ENCODE measurements at places on chromosomes 2 and 18.

DNA sequence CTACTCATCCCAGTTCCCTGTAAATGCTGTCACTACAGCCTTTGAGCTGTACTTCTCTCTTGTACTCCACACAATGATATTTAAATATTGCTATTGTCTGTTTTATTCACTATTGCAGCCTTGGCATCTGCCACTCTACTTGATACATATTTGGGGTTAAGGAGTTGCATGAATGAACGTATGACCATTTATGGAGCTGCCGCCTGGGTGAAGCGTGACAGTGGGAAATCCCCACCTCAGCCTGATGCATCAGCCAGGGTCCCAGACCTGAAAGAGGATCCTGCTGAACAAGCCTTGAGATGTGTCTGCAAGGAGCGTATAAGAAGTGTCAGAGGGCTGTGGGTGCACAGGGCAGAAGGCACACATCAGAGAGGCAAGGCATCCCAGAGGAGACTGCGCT lies 39.1 kb downstream of the MRPL35 start:
- no peak for DNase-seq

- no peak for DNase-seq
These were observed 34.0 kb downstream of the RHOB start for GRCh38 chr2:20480913-20481312.

DNA sequence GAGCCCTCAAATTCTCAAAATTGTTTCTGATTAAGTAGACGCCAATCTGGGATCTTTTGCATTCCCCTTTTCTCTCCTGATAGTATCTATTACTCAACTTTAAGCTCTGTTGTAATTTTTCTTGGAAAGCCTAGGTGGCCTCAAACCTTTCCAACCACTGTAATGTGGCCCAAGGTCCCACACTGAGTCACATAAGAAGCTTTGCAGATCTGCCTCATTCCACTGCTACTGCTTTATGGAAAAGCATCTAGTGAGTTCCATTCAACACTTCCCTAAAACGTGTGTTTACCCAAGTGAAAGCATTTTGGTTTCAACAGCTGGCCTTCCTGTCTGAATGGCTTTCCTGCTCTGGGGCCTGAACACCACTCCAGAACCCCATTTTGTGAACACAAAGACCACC lies 493.6 kb upstream of the SPHKAP start:
- no peak for DNase-seq

GRCh38 chr2:54546923-54547720 lies 91.0 kb downstream of the SPTBN1 start:
- DNase-seq, result no peak

GRCh38 chr2:240538031-240538780 lies 19.6 kb downstream of the ANKMY1 start:
- DNase-seq, result no peak

- DNase-seq, result no peak
These were observed 64.1 kb downstream of the CCDC93 start for GRCh38 chr2:117949806-117950205.

Data from stimulated activated CD4-positive, alpha-beta T cell treated with anti-CD3 and anti-CD28 coated beads, Interleukin-15, amount 100 ng/mL, for 1 hour (primary cell).